ENCODE measurements at places on chromosomes 3 and 15.

- no peak for DNase-seq
Measured at GRCh38 chr3:535566-536416, 339.2 kb downstream of the CHL1 start.

GRCh38 chr15:48722764-48723661, 77.5 kb upstream of the FBN1 start:
- no peak for DNase-seq

- DNase-seq = no peak
Measured at GRCh38 chr3:50620820-50621219, 3.9 kb downstream of the MAPKAPK3 start.

- no peak for DNase-seq
Measured at GRCh38 chr3:116331380-116331779, 113.9 kb downstream of the LSAMP start.

DNA sequence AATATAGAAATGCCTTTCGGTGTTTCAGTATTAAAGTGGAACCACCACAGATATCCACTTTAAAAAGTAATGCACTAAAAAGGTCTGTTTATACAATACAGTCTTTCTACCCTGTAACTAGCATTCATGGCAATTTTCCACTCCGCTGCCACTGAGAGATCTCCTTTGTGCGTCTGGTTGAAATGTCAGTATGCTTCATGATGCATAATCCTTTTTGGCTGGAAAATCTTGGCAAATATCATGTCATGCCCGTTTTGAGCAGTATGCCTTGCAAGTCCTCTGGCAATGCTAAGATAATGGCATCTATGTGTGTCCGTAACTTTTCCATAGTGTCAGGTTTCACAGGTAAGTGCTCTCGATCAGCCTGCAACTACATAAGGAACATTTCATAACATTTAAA, 30.8 kb upstream of the ARF4 start:
- DNase-seq = no peak

DNA sequence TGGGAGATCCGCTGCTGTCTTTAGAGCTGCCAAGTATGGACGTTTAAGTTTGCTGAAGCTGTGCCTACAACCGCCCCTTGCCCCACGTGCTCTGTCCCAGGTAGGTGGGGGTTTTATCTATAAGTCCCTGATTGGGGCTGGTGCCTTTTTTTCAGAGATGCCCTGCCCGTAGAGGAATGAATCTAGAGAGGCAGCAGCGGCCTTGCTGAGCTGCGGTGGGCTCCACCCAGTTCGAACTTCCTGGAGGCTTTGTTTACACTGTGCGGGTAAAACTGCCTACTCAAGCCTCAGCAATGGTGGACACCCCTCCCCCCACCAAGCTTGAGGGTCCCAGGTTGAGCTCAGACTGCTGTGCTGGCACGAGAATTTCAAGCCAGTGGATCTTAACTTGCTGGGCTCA, 83.4 kb upstream of the FGF7 start:
- DNase-seq = no peak

GRCh38 chr3:23238578-23238977, 35.5 kb downstream of the UBE2E2 start:
- no peak for DNase-seq

DNA sequence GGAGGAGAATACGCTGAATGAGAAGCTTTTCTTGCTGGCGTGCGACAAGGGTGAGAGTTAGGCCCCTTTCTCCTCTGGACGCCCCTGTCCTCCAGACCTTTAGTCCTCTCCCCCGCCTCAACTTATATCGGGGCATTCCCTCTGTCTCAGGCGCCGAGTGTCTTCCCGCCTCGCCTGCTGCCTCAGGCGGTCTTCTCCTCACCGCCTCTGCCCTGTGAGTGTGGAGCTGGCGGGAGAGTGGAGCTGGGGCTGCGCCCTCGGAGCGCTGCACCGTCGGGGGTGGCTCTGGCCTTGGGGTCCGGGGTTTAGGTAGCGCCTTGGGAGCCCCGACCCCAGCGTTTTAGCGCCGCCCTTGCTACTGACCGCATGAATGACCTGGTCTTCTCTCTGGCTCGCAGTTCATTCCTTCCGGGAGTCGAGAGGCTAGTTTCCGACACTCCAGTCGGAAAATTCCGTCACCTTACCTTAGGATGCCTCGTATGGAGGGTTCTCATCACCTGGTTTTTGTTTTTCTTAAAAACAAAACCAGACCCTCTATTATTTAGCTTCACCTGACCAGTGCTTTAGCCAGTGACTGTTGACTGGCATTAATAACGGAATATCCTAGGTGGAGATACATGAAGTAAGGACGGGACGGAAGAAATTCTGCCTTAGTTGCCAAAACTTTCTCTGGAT, 985 bp downstream of the TRPC1 start:
- DNase-seq = no peak

DNA sequence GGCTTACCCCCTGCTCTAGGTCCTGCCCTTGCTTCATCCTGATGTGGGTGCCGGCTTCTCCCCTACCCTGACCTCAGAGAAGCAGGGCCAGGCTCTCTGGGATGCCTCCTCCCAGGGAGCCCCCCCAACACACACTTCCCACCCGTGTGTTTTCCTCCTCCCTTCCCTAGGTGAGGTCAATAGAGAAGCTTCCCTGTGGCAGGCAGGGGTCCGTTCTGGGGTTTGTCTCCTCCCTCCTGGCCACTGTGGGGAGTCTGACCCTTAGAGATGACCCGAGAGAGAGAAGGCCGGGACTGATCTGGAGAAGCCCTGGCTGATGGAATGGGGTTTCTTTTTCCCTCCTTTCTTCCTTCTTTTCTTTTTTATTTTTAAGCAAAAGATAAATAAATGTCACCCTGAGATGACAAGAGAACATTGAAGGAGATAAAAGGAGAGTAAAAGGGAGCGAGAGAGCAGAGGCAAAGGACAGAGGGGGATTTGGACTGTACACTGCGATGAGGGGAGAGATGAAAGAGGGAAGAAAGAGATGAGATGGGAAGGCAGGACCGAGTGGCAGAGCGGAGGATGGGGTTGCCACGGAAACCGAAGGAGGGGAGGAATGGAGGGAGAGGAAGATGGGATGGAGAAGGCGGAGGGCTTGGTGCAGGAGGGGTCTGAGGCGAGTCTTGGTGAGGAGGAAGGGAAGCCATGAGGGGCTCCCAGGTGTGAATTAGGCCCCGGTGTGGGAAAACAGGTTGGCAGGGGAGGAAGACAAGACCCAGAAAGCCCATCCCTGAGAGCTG, 48.4 kb downstream of the IDH2 start:
- no peak for DNase-seq

GRCh38 chr3:39497753-39498152, 30.3 kb downstream of the MOBP start:
- DNase-seq = no peak

DNA sequence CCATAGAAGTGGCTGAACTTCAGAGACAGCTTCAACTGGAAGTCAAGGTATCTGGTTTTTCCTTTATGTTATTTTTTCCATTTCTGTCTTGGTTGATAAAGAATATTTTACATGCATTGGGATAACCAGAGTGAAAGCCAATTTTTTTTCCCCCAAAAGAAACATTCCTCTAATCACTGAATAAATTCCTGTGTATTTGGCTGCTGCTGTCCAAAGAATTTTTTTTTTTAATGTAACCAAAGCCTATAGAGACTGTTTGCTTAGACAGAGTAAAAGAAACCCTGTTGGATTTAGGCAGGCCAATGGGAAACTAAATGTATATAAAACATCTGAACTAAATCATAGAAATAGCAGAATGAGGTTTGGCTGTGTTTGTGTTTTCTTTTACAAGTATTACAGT, 75.2 kb downstream of the CGNL1 start:
- DNase-seq = no peak

DNA sequence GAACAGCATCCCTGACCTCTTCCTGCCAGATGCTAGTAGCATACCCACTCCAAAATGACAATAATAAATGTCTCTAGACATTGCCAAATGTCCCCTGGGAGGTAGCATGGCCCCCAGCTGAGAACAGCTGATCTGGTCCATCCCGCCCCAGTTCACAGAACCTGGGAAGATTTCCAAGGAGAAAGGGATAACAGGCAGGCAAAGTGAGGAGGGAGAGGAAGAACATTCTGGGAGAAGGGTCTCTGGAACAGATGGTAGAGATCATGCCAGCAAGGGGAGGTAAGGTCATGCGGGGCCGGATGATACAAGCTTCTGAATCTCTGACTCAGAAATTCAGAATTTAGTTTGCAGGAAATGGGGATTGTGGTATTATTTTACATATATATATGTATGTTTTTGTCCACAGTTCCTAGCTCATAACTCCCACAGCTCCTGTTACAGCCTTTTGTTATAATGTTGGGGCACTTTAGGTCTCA, 192.7 kb downstream of the SUCLG2 start:
- no peak for DNase-seq

GRCh38 chr3:136714020-136714419, 38.2 kb downstream of the STAG1 start:
- DNase-seq = no peak

- DNase-seq = no peak
Measured at GRCh38 chr15:75131269-75131643, 70.4 kb upstream of the C15orf39 start.

GRCh38 chr3:9401986-9402385, 4.6 kb downstream of the SETD5 start:
- no peak for DNase-seq

- DNase-seq = no peak
Measured at GRCh38 chr15:73335471-73335870, 33.3 kb downstream of the HCN4 start.

GRCh38 chr3:129845956-129846355, 47.6 kb downstream of the TMCC1 start:
- no peak for DNase-seq

GRCh38 chr3:125585595-125586223, 9.6 kb downstream of the OSBPL11 start:
- no peak for DNase-seq

GRCh38 chr3:46370839-46371518, at the start of gene CCR5:
Gene CCR5 (plus strand): TSS chr3:46370946. CDS start chr3:46372903, 1,957 bp downstream.
- DNase-seq = no peak

GRCh38 chr15:23797747-23798446, 110.8 kb upstream of the NDN start:
- no peak for DNase-seq

DNA sequence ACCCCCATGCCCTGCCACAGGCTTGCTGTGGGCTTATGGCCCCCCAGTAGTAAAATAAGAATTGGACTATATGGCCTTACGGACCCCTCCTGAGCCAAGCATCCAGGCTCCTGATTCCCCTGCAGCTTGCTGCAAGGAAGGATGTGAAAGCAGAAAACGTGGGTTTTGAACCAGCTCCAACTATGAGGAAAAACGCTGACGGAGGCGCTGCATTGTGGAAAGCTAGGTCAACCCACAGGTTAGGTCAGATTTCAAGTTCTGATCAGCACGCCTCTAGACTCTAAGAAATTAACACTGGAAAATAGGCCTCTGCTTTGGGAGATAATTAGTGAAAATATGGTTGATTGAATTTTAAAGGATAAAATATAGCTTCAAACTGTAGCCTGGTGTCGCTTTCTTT, 195.4 kb upstream of the HES1 start:
- DNase-seq = no peak

GRCh38 chr3:8629151-8630021, 15.2 kb downstream of the SSUH2 start:
- no peak for DNase-seq

DNA sequence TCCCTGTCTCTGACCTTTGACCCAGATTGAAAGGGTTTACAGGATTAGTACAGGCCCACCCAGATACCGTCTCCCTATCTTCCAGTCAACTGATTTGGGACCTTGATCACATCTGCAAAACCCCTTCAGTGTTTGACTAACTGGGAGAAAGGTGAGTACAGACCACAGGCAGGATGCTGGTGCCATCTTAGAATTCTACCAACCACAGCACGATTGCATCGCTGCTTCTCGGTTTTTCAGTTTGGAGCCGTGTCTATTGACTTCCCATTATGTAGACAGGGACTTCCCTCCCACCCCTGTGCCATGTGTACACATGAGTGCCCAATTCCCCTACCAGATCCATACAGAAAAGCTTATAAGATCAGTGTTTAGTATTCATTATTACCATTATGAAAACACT, 6.6 kb upstream of the KLF13 start:
- DNase-seq = no peak

DNA sequence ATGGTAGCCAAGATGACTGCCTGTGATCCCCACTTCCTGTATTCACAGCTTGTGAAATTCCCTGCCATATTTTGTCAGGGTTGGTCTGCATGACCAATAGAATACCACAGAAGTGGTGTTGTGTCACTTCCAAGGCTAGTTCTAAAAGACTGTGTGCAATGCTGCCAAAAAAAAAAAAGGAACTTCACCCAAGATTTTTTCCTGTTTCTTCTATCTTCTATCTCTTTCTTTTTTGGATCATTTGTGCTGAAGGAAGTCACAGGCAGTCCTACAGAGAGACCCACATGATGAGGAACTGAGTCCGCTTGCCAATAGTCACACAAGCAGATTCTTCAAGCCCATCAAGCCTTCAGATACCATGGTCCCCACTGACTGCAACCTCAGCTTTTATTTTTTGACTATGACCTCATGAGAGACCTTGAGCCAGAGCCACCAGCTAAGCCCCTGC, 18.1 kb upstream of the RAF1 start:
- DNase-seq = no peak

- DNase-seq = no peak
Measured at GRCh38 chr15:81026836-81027599, 26.3 kb downstream of the TLNRD1 start.

- DNase-seq = no peak
Measured at GRCh38 chr3:35908366-35909232, 269.3 kb downstream of the ARPP21 start.

- no peak for DNase-seq
Measured at GRCh38 chr3:176661432-176661964, 535.8 kb downstream of the TBL1XR1 start.

DNA sequence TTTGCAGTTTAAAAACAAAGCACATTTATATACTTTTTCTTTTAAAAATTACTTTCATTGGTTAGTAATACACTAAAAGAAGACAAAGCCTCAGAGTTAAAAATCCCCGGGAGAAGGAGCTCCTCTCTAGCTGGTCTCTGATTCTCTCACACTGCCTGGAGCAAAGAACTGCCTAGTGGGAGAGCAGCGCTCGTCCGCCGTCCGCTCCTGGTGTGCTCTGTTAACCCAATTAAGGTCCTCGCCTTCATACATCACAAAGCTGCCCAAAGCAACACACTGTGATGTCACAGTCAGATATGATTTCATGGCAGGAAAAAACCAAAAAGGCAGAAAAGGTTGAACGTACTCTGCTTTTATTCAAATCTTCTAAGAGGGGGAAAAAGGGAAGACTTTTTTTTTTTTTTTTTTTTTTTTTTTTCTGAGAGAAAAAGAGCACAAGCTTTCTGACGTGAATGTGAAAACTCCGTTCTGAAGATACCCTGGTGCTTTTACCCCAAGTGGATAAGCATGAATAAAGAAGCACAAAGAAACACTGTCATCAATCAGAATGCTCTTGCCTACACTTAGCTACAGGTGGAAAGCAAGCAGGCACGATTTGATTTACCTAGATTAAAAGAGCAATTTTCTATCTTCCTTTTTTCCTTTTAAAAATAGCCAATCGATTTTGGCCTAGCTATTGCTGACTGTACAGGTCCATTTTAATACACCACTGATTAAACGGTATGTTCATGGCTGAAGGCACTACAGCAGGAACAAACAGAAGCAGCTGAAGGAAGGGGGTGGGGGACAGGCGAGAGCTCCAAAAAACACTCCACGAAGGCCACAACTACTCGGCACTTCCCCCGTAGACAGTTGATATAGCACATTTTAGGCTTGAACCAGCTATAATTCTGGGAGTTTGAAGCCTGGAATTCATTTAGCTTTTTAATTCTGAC, 115.2 kb downstream of the TIGIT start:
- no peak for DNase-seq

Data from esophagus squamous epithelium (tissue), 5 donors.